Stimulated activated CD4-positive, alpha-beta T cell treated with anti-CD3 and anti-CD28 coated beads, TNF-alpha, amount 100 ng/mL, for 24 hours (primary cell): ENCODE measurements at places on chromosomes 7 and 10.
A peak's percentile ranks its signal among the peaks of the same experiment; 100 is the strongest.

DNA sequence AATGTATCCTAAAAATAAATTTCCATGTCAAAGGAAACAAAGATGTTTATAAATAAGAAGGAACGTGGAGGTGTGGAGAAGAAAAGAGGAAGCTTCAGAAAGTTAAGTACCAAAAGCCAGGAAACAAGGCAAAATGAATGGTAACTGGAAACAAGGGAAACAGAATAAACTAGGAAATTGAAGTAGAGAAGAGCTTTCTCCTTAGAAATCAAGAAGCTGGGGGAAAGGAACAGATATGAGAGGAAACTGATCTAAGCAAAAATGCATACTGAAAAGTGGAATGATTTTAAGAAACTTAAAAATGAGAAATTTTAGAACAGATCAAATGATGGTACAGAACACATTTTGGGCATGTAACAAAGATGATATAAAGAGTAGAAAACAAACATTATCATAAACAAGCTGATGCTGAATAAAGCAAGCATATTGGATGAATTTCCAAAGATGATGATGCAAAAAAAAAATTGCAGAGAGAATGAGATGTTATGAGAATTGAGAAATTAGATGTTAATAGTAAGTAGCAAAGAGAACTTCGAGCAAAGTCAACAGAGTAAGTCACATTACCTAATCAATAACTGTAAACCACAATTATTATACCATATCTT is 1.9 kb downstream of the BRAF start:
- DNase-seq = no peak

DNA sequence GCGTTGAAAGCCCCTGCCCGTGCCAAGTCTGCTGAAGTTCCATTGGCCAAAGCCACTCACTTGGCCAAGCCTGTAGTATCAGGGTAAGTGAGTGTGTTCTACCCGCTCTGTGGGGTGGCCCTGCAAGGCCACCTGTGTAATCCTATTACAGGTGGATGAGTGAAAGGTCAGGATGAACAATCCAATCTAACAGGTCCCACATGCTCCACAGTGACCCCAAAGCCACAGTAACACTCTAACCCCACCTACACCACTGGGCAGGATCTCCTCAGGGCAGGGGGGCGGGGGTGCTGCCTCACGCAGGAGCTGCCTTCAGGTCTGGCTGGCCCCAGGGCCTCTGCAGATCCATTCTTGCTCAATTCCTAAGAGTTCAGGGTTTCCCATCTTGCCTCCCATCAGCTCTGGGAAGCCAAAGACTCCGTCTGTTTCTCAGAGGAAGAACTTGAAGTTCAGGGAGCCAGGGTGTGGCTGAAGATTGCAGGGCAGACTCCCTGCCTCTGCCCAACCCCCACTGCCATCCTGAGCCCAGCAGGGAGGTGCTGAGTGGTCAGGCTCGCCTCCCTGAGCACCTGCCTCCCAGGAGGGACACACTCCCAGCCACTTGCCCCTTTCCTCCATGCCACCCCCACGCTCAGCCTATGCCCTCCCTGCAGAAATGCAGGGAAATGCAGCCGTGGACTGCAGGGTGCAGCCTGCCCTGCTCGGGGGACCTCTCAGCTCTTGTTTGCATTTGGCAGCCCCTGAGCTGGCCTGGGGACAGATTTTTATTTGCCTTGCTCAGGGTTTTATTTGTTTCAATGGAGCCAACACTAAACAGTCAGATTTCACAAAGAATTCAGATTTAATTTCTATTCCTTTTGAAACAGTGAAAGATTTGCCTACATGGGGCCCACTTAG is 9.8 kb upstream of the COMTD1 start:
- DNase-seq = no peak

- no peak for DNase-seq
Measured at GRCh38 chr7:55248526-55248925, 116.6 kb upstream of the LANCL2 start.

DNA sequence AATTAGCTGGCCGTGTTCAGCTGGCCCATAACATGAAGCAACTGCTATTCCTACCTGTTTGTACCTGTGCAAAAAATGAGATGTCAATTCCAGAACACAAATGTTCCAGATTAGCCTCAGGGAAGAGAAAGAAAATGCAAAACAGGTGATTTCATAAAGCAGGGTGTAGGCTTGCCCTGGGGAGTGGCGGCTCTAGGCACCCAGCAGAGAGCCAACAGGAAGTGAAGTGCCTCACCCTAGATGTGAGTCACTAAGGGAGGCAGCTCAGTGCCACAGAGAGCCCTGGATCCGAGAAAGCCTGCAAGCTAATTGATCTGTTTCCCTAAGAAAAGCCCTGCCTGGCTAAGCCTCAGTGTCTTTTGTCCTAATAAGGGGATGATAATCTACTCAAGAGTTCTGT is 240.0 kb downstream of the ARHGAP21 start:
- DNase-seq = no peak

DNA sequence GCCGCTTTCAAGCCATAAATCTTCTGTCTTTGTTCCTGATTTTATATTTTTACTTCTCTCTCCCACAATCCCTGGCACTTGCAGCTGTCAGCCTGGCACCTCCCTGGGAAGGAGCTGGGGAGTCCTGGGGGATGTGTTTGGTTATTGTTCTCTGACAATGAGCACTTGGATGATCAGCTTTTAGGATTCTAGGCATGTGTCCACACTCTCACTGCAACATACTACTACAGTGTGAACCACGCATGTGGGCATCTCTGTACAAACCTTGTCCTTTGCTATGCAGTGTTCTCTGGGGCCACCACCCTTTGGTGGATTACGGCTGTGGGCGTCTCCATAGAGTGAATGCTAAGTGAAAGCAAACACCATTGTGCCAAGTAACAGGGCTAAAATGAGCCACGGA is 168.4 kb upstream of the KMT2E start:
- DNase-seq = no peak

GRCh38 chr10:125035136-125035535 is 93.2 kb downstream of the ZRANB1 start:
- DNase-seq = no peak

- no peak for DNase-seq
Measured at GRCh38 chr10:48568546-48568945, 36.3 kb downstream of the ARHGAP22 start.

DNA sequence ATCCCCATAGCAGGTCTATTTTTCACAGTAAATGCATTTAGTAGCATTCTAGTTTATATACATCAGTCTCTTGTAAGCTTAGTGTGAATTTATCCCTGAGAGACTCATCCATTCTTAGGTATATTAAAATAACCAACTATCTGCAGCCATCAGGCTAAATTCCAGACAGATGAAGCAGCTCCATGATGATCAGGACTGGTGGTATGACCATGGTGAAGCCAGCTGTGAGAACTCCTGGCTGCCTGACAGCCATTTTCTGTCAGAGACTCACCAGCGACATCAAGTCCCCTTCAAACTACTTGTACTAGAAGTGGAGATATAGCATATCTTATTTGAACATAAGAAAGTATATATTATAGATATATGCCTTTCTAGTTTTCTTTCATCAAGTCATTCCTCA is 70.3 kb upstream of the GSDME start:
- no peak for DNase-seq

DNA sequence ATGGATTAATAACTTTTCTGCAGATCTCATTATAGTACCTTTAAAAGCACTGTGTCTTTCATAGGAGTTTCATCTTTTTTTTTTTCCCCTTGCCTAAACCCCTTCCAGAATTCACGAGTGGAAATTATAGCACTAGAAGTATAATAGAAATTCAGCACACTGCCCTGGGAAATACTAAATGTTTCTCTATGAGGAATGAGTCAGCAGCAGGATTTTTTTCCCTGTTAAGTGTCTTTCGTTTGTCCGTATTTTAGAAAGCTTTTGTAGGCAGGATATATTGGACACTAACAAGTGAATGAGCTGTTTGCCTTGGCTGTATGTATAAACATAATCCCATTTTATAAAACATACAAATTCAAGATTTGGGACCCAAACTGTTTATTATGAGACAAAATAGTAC is 105.8 kb downstream of the EXOC4 start:
- DNase-seq = no peak

DNA sequence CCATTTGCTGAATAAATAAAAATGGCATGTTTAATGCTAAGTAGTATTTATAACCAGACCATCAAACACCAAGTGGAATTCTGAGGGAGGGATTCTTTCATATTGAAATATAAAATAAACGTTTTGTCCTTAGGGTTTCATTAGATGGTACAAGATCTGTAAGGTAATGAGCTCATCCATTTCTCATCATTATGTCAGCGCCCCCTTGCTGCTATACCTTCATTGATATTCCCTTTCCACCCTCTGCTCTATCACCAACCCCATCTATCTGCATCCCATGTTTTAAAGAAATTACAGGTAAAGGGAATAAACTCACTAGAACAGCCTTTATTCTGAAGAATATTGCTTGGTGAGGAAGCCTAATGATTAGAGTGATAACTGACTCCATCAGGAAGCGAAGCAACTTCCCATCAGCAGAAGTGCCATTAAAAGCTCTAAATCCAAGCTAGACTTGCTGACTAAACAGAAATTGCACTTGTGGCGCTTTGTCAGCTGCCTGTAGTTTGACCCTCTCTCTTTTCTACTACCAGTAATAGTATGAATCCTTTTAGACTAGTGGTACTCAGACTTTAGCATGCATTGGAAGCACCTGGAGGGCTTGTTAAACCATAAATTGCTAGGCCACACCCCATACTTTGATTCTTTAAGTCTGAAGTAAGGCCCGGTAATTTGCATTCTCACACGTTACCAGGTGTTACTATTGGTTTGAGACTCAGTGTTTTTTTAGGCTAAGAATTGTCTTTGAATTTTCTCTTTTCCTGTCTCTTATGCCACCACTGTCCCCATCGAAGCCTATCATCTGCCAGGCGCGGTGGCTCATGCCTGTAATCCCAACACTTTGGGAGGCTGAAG is 27.5 kb downstream of the ADD3 start:
- DNase-seq = no peak

DNA sequence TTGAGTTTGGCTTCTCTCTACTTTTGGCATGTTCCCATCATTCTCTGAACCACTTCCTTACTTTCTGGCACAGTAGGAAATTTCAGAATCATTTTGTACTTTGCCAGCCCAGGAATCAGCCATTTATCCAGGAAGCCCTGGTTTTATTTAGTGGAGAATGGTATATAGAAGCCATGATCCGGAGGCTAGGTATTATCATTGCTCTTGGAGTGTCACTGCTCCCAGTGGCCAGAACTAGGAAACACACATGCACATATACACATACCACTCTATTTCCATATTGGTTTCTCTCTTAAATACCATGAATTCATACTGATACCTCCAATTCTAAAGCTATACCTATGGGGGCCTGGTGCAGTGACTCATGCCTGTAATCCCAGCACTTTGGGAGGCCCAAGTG is 36.3 kb downstream of the SUFU start:
- no peak for DNase-seq

DNA sequence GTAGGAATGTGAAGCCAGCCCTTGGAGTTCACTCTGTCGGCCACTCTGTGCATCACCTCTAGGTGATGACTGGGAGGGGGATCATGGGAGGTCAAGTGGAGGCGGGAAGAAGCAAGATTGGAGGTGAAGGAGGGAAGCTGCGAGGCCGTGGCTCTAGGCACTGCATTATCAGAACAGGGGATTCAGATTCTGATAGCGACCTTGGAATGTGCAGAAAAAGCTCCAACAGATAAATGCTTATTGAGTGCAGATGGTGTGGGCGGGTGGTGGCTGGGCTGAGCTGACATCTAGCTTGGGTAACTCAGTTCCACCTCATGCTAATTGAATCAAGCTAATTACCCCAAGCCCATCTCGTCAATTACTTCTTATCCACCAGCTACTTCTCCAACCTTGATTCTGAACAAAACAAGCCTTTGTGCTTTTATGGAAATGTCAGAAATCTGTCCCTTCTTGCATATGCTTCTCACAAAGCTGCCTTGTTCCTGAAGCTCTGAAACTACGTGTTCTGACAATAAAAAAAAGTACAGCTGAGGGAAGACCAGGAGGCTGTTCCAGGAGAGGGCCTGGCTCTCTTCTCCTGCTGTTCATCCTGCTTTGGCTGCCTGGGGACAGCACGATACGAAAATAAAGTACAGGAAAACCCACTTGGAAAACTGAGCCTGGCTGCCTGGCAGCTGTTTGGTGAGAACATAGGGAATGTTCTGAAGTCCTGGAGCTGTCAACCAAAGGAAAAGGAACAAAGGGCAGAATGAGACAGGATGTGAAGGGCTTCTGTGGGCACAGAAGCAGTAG is 27.5 kb downstream of the STRA8 start:
- DNase-seq = no peak

GRCh38 chr10:35641676-35642034 is 441 bp downstream of the FZD8 start:
- no peak for DNase-seq

GRCh38 chr7:119465798-119466305 is 807.1 kb upstream of the KCND2 start:
- DNase-seq = no peak

GRCh38 chr10:62573929-62574328 is 199.8 kb downstream of the ZNF365 start:
- DNase-seq = no peak

GRCh38 chr10:29446327-29446726 is 157.5 kb downstream of the LYZL1 start:
- no peak for DNase-seq

DNA sequence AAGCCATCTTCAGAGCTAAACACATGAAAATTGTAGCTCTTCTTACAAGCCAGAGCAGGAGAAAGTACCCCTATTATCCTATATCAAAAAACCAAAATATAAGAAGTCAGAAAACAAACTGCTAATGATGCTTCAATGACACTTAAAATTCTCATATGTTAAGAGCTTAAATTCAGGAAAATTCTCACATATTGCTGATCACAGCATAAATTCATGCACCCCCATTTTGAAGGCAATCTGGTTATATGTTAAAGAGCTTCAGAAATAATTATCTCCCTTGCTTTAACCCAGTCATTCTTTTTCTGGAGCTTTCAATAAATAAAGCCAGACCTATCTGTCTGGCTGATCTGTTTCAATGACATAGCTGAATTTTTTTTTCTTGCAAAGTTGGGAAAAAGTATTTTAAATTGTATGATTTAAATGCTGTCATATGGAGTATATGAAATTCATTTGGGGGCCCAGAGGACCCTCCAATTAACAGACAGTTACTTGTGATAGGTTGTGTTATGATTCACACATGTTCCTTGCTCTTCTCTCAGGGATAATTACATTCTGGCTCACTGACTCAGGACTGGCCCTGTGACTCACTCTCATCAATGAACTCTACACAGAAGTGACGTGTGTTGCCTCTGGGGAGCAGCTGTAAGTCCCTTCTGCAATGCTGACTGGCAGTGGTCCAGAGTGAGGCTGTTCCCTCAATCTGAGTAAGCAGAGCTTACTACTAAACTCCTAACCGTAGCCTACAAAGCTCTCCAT is 85.2 kb downstream of the HGF start:
- no peak for DNase-seq

GRCh38 chr7:435630-436366 is 83.8 kb downstream of the PDGFA start:
- peak; percentile 9 for DNase-seq

GRCh38 chr10:101214446-101215396 is 14.5 kb downstream of the LBX1 start:
- peak; percentile 58 for DNase-seq

- DNase-seq = no peak
Measured at GRCh38 chr10:107952649-107953556, 788.4 kb upstream of the SORCS1 start.

GRCh38 chr10:9781666-9782065 is 1236.0 kb upstream of the CELF2 start:
- DNase-seq = no peak

GRCh38 chr10:125846894-125847293 is 23.5 kb downstream of the BCCIP start:
- no peak for DNase-seq

- DNase-seq = no peak
Measured at GRCh38 chr7:141157138-141157765, 83.4 kb downstream of the TMEM178B start.
